Activated T-cell treated with anti-CD3 and anti-CD28 coated beads for 48 hours (primary cell): ENCODE measurements at places on chromosomes 1 and 21.

GRCh38 chr1:203048555-203049051 lies 22.3 kb downstream of the PPFIA4 start:
- DNase-seq: no peak

- no peak for DNase-seq
Observed at GRCh38 chr21:17461582-17461981, 51.3 kb upstream of the CXADR start.

DNA sequence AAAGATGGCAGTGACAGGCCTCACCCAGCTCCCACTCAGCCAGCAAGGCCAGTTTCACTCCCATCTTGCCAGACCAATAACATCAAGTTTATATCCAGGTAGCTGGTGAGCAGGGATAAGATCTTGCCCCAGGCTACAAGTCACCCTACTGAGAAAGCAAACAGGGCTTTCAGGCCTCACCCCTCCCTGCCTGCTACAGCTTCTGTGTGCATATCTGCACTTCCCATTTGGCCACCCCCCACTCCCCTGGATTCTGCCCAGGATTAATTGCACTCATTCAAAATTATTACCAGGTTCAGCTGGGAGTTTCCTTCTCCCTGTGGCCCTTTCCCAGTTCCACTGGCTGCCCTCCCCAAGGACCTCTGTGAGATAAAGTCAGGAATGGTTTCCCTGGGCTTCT lies 352.1 kb downstream of the TBX15 start:
- no peak for DNase-seq

DNA sequence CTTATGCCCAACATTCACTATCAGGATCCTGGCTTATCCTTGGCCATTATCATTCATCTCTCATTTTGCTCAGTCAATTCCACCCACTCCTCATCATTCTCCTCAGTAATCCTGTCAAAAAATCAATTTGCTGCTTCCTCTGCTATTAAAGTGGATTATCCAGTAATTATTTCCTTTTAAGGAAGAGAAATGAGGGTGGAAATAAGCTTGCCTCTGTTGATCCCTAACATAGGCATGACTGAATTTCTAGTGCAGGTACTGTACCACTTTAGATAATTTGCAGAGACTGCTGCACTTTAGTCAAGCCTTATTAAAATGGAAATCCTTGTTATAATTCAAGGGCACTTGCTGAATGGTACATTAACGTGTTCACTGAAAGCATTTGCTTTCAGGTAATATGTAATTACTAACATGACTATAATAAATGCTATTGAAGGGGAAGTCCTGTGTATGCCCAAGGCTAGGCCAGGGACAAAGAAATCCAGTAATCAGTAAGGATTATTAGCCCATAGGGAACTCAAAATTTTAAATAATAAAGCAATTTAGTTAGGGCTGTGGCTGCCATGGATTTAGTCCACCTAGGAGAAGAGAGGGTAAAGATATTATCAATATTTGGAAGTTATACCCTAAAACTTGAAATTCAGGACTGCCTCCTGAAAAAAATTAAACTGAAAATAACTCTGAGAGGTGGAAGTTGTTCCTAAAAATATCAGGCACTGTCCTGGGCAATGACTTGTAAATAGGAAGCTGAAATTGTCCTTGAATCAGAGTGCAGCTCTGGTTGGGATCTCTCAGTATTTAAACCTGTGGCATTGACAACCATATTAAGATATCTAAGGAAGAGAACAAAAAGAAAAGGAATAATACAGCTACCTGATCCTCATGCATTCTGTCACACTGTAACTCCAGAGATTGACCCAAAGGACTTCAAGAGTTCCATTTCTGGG lies 43.4 kb downstream of the RGS2 start:
- no peak for DNase-seq

DNA sequence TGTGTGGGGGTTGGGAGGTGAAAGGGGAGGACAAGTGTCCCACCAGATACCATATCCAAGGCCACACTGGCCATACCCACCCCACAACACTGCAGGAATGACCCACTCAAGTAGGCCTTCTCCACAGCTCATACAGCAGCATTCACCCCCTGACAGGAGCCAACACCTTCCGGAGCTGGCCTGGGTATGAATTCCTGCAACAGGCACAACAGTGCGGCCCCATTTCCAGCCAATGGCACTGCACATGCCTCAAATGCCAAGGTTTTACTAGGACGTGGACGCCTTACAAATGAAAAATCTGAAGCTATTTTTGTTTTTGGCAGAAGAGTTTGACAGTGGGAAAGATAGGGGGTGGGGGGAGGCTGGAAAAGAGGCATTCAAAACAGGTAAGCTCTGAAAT lies 2.0 kb downstream of the KCND3 start:
- DNase-seq: no peak
